Right forelimb (tissue), 1 donor: ENCODE measurements at places on chromosomes 3 and 15.

DNA sequence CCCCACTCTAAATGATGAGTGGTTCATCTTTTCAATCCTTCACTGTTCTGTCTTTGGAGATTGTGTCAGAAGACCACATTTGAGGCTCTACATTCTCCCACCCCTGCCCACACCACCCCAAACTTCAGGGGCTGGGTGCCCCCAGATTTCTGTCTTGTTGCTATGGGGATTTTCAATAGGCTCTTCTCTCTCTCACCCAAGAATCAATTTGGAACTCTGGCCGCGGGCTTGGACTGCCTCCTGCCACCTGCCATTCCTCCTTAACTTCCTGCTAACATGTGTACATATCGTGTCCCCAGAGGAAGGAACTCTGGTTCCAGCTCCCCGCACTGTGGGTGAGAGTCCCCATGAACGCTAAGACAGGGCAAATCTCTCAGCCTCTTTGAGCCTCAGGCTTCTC is 67.4 kb upstream of the LARS2 start:
- DNase-seq: no peak

DNA sequence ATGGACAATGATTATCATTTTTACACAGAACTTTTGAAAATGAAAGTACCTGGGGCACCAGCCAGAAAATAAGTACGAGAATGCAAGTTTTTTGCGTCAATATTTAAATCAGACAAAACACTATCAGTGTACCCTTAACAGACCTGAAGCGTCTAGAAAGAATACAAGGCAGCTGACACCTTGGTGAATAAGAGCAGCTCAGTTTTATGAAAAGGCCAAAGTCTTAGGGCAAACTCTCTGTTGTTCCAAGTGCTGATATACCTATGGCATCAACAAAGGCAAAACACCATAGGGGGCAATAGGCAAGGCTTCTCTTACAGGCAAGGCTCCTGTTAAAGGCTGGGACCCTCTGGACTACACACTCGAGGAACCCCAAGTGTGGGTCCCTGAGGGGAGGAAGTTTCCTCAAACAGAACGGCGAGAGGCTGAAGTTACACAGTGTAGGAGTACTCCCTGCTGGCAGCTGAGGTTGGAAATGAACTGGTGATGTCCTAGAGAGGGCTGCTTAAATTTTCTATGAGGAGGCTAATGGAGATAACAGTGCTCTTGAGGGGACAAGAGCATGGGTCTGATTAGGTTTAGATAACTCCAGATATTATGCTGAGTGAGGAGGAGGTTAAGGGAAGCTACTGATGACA is 291.0 kb downstream of the TIGIT start:
- DNase-seq: no peak

GRCh38 chr3:137199678-137200077 is 241.9 kb downstream of the IL20RB start:
- no peak for DNase-seq

DNA sequence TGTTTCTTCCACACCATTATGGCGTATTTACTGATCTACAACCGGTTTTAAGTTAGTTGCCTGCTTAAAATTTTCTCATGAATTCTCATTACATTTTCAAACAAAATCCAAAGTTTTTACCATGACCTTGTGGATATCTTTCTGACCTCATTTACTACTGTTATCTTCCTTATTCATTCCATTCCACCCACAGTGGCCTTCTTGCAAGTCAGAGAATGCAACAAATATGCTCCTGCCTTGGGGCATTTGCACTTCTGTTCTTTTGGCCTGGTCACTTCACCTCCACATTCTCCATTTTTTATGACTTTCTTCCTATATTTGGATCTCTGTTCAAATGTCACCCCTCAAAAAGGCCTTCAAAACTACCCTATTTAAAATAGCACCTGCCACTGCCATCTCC is 8.8 kb upstream of the SLC15A2 start:
- DNase-seq: no peak

GRCh38 chr3:131716007-131716406 is 213.2 kb upstream of the MRPL3 start:
- no peak for DNase-seq

- DNase-seq: no peak
Measured at GRCh38 chr3:161500068-161500796, 3.6 kb downstream of the OTOL1 start.

DNA sequence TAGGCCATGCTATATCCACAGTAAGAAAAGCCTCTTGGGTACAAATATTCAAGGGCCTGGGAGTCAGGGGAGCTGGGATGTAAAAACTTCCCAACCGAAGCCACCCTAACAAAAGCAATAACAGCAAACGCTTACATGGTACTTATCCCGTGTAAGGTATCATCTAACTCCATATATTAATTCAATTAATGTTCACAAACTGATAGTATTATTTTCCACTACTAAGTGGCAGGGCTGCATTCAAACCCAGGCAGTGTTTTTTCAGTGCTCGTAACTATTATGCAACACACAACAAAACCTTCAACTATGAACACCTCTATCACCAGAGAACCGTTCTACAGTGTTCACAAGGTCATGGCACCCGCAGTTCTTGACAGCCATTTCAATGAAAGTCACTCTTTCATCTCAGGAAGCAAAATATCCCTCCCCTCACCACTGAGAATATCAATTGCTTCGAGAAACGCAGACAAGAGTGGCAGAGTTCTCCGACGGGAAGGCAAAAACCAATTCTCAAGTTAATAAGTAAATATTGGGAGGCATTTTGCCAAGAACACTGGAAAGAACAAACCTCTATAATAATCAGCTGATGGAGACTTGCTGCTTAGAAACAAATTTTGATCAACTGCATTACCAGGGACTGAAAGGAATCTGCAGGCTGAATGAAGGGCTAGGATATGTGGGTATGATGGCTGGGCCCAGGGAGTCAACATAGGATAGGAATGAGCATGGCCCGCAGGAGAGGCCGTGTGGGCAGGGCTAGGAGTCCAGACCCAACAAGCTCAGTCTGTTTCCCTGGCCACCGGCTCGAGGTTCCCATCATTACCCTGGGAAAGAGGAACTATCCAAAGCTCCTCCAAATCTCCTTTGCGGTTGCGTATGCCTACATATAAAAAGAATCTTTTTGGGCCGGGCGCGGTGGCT is 72.3 kb downstream of the XXYLT1 start:
- no peak for DNase-seq

DNA sequence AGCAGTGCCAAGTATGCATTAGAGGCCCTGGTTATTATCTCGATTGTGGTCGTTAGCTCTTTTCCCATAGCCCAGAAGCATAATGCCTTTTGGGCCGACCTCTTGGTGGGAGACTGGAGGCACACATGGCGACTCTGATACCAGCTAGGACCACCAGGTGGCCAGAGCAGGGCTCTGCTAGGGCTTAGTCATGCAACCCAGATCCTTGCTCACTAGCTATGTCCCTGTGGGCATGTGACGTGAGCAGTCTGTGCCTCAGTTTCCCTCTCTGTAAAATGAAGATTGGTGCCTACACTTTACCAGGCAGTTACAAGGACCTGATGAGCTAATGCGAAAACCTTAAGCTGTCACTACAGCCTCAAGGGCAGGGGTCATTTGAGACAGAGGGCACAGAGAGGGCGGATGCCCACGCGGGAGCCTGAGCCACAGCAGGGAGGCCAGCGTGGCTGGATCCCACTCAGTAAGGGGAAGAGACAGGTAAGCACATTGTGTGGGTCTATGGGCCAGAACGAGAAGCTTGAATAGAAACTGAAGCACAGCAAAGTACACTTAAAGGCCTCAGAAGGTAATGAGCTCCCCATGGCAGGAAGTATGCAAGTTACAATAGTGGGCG is 8.8 kb downstream of the KLF15 start:
- DNase-seq: peak; percentile 12

DNA sequence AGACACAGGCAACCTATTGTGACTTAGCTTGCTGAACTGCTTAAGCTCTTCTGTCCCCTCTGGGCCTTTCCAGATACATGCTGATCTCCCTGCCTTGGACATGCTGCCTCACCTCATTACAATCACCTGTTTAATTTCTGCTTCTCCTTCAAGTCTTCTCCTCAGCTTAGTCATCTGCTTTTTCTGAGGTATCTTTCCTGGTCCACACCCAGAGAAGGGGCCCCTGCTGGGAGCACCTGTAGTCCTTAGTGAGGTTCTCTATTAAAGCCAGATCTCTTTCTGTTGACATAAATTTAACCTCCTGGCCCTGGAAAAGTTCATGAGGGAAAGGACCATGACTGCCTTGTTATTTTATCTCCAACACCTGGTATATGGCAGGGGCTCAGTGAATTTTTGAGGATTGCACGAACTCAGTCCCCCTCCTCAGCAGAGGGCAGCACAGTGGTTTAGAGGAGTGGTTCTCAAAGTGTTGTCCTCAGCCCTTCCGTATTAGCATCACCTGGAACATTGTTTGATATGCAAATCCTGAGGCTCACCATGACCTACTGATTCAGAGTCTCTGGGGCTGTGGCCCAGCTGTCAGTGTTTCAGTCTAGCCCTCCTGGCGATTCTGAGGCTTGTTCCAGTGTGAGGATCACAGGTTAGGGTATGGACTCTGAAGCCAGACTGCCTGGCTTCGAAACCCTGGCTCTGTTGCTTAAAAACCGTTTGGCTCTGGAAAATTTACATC is 12.7 kb downstream of the COL6A6 start:
- DNase-seq: no peak

DNA sequence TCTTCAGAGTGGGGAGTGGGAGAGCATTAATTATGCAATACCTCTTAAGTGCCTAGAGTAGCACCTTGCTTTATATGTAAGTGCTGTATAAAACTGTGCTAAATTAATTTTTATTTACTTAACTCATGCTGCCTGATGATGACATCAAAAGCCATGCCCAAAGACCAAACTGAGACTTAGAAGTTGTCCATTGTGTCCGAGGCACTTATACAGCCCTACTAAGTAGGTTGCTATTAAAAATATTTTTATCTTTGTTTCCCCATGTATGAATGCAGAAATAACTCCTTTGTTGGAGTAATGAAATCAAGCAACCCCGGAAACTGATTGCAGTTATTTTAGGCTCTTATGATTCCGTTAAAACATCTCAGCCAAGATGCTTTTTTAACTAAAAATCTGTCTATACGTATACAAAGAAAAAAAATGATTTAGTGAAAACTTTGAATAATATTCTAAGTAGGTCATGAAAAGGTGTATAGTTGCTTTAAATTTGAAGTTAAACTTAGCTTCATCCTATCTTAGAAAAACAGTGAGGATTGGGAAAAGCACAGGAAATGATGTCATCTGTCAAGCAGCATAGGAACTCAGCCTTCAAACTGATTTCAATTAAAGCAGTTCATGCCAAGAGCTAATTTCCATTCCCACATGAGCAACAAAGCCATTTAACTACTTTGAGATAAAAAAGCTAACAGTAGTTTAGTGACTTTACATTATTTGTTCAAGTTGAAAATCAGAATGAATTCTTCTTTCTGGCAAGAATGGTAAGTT is 43.0 kb downstream of the FBN1 start:
- no peak for DNase-seq
